ENCODE measurements at places on chromosomes 2 and 18. TPM values are rescaled to one million over a fixed set of nuclear protein-coding genes. Genes with fewer than 3 reads are reported as not detected.

Gene ECEL1
- not detected for total RNA-seq

DNA sequence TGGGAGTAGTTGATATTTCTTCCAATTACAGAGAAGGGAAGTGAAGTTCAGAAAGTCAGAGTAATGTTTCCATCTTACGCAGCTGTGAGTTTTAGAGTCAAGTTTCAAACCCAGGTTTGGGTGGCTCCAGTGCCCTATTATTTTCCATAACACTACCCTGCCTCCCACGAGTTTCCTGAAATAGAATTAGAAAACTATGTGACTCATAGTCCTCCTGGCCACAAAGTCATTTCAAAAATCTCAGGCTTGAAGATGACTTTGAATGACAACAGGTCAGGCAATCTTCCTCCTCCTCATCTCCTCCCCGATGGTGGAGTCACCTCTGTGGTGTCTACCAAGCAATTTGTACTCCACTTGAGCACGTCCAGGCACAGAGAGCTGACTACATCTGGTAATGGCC, 212.3 kb upstream of the TRIB2 start:
- no peak for DNase-seq

Gene FRZB
- 90.8 TPM for total RNA-seq

GRCh38 chr18:70075906-70076305, 128.2 kb upstream of the CD226 start:
- no peak for DNase-seq

- DNase-seq, result no peak
These were observed 65.6 kb downstream of the ATP8B1 start for GRCh38 chr18:57737400-57738060.
